ENCODE measurements at places on chromosomes 2 and 18.

DNA sequence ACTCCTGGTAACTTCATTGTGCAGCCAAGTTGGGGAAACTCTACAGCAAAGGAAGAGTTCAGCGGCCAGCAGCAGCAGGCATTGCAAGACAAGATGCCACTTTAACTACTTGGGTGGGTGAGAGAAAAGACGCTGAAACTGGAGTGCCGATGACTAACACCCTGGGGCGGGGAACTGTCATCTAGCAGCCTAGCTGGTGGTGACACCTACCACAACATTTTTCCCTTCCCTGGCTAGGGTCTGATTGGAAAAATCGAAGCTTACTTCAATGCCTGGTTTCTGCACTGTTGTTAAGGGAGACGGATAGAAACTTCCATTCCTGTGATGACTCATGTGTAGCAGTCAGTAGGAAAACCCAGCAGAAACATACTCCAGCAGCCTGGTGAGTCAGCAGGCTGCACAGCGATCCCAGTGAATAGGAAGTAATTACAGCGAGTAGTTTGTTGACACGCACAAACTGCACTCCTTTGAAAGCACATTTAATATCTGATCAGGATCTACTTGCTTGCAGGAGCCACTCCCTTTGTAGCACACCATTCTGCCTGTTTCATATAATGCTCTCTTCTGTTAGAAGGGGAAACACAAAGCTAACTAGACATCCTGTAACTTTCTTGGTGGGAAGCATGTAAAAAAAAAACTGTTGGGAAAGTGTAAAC lies 62.1 kb upstream of the MAPRE2 start:
- peak; percentile 90 for DNase-seq

DNA sequence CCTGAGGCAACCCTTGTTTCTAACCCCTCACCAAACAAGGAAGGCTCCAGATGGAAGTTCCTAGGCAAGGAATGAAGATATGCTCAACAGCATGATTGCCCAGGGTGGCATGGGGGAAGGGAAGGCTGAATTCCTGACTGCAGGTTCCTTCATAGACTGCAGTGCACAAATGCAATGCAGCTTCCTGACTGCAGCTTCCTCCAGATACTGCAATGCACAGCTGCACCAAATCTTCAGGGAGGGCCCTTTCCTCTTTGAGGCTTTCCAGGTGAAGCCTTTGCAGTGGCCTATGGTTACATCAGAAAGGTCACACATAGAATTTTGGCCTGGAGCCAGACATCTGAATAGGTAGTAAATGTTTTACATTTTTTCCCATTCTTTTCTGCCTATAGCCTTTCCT lies 58.8 kb upstream of the DYNAP start:
- DNase-seq, result no peak

- DNase-seq, result no peak
Measured at GRCh38 chr2:129247751-129248150, 731.7 kb upstream of the RAB6C start.

- DNase-seq, result peak; percentile 71
Measured at GRCh38 chr2:151315381-151315903, 26.0 kb upstream of the NMI start.

DNA sequence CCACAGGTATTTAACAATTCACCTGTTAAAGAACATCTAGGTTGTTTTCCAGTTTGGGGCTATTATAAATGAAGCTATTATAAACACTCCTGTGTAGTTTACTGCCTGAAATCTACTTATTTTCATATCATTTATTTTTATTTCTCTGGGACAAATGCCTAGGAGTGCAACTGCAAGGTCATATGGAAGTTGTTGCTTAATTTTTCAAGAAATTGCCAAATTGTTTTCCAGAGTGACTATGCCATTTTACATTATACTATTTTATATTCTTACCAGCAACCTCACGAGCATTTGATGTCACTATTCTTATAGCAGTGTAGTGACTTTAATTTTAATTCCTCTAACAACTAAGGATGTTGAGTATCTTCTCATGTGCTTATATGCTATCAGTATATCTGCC lies 298.4 kb downstream of the EXOC6B start:
- DNase-seq, result peak; percentile 4

GRCh38 chr2:67938053-67938452 lies 124.8 kb downstream of the C1D start:
- peak; percentile 59 for DNase-seq

DNA sequence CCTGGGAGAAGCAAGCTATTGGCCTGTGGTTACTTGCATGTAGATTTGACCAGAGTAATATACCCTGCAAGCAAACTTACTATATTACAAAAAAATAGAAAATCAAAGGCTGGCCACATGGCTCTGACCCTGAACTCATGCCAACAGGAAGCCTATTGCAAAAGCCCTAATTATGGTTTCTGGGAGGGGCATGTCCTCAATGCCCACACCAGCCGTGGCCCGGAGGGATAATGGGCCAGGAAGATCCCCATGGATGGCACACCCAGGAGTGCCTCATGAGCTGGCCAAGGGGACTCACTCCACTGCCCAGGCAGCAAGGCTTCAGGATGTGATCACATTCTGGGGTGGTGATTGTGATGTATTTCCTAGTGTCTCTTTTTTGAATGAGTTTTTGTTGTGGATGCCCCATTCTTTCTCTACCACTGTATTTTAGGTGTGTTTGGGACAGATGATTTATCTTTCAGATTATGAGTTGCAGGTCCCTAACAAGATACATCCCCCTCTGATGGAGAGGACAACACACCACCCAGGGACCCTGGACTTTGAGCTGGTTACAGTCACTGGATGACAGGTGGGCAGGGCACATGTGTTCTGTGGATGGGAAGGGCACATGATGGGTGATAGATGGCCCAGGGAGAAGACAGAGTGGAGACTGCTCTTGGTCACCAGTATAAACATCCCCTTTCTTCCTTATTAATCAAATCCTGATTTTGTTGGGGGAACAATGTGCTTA lies 18.7 kb upstream of the TFCP2L1 start:
- no peak for DNase-seq

- peak; percentile 66 for DNase-seq
Measured at GRCh38 chr2:181785691-181786344, 105.5 kb upstream of the NEUROD1 start.

DNA sequence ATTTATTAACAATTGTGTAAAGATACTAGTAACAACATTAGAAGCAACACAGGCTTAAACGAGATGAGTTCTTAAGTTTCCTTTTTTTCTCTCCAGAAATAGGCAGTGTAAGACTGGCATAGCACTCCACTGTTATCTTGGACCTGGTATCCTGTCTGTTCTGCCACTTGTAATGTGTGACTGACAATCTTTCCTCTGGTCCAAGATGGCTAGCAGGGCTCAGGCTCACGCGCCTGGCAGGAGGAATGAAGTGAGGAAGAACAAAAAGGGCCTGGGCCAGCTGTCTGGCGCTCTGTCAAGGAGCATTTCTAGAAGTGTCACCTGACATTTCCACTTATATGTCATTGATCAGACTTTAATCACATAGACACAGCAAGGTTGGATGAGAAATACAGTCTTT lies 31.6 kb upstream of the CCDC195 start:
- DNase-seq, result no peak

DNA sequence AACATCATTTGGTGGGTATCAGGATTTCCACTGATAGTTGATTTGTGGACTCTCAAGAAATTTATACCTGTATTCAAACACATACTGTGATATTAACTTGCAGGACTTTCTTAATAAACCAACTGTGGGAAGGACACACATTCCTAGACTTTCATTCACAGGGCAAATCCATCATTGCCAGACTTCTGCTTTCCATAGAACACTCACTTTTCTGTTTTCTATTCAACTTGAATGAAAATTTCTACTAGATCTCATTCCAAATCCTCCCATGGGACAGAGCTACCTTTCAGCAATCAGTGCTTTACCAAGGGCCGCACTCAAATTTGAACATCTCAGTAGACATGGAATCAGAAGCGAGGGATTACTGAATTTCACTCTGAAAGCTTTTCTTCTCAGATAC lies 612.5 kb downstream of the IRS1 start:
- peak; percentile 38 for DNase-seq

- peak; percentile 77 for DNase-seq
Measured at GRCh38 chr2:100730290-100730868, 89.6 kb upstream of the NPAS2 start.

Measured in AG10803 (cell line).